Cardiac fibroblast (primary cell): ENCODE measurements at places on chromosomes 3 and 15.

GRCh38 chr15:49200347-49200746 is 30.3 kb downstream of the GALK2 start:
- DNase-seq: no peak

- no peak for DNase-seq
These were observed 76.6 kb downstream of the AQP9 start for GRCh38 chr15:58214591-58215340.

- no peak for DNase-seq
These were observed 140.3 kb upstream of the IQSEC1 start for GRCh38 chr3:13213490-13213889.

- peak; percentile 4 for DNase-seq
These were observed 393.1 kb downstream of the DIPK2A start for GRCh38 chr3:144364737-144365136.

- no peak for DNase-seq
These were observed 10.0 kb upstream of the SRP14 start for GRCh38 chr15:40048926-40049475.

GRCh38 chr3:66014651-66015050 is 24.1 kb downstream of the MAGI1 start:
- no peak for DNase-seq

- DNase-seq: no peak
These were observed 78.4 kb downstream of the B3GNT5 start for GRCh38 chr3:183331498-183331897.

GRCh38 chr3:152870027-152870426 is 35.1 kb downstream of the P2RY1 start:
- no peak for DNase-seq

DNA sequence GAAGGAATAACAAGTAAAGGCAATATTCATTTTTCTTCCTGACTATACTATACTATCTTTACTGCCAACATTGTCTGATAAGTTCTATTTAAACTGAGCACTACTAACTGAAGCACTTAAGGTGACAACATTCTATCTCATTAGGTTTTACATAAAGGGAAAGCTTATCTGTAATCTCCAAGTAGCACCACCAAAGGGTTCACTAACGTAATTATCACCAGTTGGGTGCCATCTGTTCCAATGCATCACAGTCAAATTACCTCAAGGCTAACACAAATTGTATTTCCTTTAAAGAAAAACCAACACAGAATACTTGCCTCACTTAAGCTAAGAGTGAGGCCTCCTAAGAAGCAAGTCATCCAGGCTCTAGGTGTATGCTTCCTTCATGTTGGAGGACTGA is 453.8 kb downstream of the RAP2B start:
- DNase-seq: no peak

- peak; percentile 37 for DNase-seq
These were observed 29.1 kb upstream of the ST6GAL1 start for GRCh38 chr3:186901135-186901734.

GRCh38 chr3:171458071-171458863 is 1.9 kb downstream of the TNIK start:
- DNase-seq: no peak

DNA sequence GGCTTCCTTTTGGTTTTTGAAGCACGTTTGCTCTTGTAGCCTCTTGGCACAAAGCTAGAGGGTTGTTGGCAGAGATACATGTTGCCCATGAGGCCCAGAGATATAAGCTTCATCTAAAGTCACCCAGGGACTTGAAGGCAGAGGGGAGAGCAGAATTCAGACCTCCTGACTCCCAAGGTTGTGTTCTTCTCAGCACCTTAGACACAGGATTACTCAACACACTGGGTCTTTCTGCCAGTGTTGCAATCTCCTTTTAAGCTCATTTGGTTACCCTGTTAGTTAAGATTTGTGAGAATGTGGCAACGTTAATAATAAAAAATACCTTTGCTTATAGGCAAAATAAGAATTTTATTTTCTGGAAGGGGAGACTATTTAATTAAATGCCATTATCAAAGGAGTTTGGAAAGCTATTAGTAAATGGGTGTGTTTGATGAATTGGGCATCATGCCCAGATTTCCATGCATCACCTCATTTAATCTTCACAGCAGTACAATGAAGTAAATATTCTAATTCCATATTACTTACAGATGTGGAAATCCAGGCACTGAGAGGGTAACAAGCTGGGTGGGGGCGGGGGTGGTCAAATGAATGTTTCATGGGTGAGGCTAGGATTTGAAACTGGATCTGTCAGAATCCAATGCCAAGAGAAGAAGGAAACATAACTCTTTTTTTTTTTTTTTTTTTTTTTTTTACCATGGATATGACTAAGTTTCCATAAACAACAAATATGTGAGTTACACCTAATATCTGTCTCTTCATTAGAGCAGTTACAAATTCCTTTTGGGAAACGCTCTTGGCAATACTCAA is 183.3 kb downstream of the NR1D2 start:
- DNase-seq: peak; percentile 54

GRCh38 chr3:79405183-79405582 is 362.6 kb downstream of the ROBO1 start:
- no peak for DNase-seq

GRCh38 chr3:96961576-96961975 is 147.2 kb downstream of the EPHA6 start:
- no peak for DNase-seq

DNA sequence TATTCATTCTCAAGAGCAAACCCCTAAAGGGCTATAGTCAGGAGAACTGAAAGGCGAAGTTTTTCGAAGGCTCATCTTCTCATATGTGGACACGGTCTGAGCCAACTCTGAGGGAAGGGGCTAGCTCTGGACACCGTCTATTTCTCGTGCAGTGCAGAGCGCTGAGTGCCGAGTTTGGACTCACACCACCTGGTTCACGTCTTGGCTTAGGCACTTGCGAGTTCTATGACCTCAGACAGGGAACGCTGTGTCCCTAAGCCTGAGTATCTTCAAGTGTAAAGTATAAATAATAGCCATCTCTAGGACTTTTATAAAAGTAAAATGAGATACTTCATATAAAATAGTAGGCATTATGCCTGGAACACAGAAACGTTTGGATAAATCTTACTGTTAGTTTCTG is 223.7 kb downstream of the FMN1 start:
- DNase-seq: no peak

DNA sequence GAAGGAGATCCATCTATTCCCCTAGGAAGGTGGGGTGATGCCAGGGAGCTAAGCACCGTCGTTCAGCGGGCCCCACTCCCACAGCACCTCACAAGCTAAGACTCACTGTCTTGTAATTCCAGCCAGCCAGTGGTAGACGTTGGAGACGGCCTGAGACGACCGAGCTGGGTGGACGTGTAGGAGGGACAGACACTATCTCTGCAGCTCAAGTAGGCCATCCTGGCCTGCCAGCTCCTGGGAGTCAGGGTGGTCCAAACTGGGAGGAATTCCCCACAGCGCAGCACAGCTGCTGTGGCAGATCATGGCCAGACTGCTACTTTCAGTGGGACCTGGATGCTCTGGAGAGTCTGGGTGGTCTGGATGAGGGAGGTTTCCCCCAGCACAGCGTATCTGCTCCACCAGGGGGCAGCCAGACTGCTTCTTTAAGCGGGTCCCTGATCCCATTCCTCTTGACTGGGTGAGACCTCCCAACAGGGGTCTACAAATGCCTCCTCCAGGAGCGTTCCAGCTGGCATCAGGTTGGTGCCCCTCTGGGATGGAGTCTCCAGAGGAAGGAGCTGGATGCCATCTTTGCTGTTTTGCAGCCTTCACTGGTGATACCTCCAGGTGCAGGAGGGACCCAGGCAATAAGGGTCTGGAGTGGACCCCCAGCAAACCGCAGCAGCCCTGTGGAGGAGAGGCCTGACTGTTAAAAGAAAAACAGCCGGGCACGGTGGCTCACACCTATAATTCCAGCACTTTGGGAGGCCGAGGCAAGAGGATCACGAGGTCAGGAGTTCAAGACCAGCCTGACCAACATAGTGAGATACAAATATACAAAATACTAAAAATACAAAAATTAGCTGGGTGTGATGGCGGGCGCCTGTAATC is 27.6 kb downstream of the GNB5 start:
- DNase-seq: no peak

- no peak for DNase-seq
These were observed 1.5 kb upstream of the GPX1 start for GRCh38 chr3:49359623-49360022.

- peak; percentile 68 for DNase-seq
These were observed 170.2 kb upstream of the NR2F2 start for GRCh38 chr15:96160269-96160668.

GRCh38 chr15:77659350-77660321 is 26.9 kb upstream of the LINGO1 start:
- peak; percentile 63 for DNase-seq

DNA sequence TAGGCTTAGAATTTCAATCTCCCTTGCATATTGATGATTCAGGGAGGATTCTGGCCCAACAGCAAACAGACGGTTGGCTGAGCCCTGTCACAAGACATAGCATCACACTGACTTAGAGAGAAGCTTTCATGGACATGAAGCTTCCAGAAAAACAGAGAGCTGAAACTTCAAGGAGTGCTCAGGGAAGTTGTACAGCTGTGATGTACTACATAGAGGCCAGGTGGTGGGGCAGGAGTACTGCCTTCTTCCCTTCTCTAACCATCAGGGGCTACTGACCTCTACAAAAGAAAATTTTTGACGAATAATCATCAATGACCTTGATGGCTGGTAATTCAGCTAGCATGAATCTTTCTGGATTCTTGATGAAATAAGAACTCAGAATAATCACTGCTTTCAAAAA is 378.5 kb downstream of the ERC2 start:
- no peak for DNase-seq

- no peak for DNase-seq
These were observed 14.1 kb downstream of the SIDT1 start for GRCh38 chr3:113546414-113546893.

DNA sequence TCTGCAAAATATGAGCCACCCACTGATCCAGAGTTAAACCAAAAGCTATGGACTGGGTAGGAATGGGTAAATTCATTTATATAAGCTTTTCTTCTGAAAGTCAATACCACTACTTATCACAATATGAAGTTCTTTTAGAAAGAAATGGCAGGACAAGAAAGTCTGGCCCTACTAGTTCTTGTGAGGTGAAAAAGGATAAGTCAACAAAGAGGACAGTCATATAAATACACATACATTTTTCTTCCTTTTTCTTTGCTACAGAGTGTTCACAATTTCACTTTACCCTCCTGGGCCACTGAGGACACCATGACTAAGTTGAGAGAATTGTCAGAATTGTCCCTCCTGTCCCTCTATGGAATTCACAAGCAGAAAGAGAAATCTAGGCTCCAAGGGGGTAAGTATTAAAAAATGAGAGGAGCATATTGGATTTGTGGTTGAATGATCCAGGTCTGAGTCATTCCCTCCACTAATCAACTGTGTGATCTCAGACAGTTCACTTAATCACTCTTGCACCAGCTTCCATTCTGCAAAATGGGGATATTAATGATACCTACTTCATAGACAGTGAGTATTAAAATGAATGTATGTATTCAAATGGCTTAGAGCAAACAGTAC is 27.6 kb downstream of the ACP3 start:
- no peak for DNase-seq

GRCh38 chr3:56915966-56916586 is 114.3 kb upstream of the ARHGEF3 start:
- no peak for DNase-seq

DNA sequence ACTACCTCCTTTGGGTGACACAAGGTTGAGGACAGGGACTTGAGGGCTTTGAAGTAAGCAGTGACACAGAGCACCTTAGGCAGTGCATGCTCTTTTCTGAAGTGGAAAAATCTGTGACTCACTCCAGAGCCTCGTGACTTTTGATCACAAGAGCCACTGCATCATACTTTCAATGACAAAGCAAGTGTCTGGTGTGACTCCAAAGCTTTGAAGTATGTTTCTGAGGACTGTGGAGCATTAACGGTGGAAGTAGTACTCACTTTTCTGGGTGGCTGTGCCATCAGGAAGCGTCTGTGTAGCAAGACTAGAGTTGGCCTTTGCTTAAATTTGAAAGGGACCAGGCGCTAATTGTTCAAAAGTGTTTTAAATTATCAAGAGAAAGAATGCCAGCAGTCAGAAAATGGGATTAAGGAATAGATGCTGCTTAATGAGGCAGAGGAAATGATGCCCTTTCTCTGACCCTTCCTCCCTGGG is 210.7 kb upstream of the TRIM42 start:
- DNase-seq: no peak

DNA sequence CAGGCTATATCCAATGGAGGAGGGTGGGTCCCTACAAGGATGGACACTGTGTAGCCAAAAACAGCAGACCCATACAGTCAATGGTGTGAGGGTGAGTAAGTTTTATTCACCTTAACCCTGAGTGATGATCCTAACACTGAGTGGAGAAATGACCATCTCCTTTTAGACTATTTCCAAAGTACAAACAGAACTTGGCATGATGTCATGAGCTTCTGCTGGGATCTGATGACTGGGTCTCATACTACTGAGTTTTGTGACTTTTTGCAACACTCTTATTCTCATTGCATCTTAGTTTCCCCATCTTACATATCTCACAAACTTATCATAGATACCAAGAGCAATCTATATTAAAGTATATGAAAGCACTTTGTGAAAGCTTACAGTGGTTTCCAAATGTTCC is 330.3 kb upstream of the CFAP20DC start:
- no peak for DNase-seq

GRCh38 chr3:187024536-187025226 is 94.4 kb downstream of the ST6GAL1 start:
- DNase-seq: no peak

GRCh38 chr3:62951037-62951613 is 75.9 kb upstream of the CADPS start:
- DNase-seq: no peak

GRCh38 chr3:170889630-170890029 is 18.8 kb downstream of the EIF5A2 start:
- no peak for DNase-seq

- DNase-seq: peak; percentile 67
These were observed 86.6 kb downstream of the FNDC3B start for GRCh38 chr3:172125963-172126457.

DNA sequence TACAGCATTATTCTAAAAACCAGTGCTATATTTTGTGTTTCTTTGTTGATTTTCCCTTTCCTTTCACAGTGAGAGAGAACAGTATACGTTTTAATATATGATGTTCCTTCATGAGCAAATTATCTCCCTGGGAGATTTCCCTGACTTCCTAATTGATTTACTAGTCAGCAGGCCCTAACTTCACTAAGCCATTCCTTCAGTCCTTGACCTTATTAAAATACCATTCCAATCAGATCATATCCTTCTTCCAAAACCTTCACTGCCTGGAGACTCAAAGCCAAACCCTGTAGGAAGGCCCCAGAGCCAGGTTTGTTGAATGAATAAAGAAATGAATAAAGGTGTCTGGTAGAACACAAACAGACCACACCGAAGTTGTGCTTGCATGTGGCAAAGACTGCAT is 43.8 kb upstream of the ARHGEF3 start:
- peak; percentile 7 for DNase-seq

DNA sequence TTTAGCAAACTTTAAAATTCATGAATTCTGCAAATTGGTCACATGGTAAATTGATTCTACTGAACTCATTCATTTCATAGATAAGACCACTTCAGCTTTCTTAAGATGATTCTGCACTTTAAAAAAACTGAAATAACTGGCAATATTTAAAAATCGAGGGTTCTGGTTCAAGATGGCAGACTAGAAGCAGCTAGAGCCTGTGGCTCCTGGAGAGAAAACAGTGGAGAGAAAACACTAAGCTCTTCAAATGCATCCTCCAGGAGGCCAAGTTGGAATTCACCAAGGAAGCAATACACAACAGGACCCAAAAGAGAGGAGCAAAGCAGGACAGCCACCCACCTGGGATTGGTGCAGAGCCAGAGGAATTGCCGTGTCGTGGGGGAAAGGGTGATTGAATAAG is 132.1 kb downstream of the SPATA16 start:
- no peak for DNase-seq

- peak; percentile 94 for DNase-seq
These were observed at the start of gene PCLAF for GRCh38 chr15:64381000-64381751. TSS of gene PCLAF (minus strand) at chr15:64381441. CDS start at chr15:64381371, 70 bp downstream.

- DNase-seq: no peak
These were observed 2.0 kb upstream of the TPM1 start for GRCh38 chr15:63040509-63040908.
